Stimulated activated CD8-positive, alpha-beta memory T cell treated with anti-CD3 and anti-CD28 coated beads, Interleukin-4, amount 100 ng/mL, for 1 hour (primary cell): ENCODE measurements at places on chromosomes 16 and 17.

GRCh38 chr17:37661400-37662014 lies 18.3 kb upstream of the DDX52 start:
- no peak for DNase-seq

DNA sequence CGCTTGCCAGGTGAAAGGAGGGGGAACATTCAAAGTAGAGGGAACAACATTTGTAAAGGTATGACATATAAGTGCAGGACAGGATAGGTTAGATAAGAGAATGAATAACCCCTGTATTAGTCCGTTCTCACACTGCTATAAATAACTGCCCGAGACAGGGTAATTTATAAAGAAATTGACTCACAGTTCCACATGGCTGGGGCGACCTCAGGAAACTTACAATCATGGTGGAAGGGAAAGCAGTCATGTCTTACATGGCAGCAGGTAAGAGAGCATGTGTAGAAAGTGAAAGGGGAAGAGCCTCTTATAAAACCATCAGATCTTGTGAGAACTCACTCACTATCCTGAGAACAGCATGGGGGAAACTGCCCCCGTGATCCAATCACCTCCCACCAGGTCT lies 223.8 kb downstream of the SOX9 start:
- no peak for DNase-seq

DNA sequence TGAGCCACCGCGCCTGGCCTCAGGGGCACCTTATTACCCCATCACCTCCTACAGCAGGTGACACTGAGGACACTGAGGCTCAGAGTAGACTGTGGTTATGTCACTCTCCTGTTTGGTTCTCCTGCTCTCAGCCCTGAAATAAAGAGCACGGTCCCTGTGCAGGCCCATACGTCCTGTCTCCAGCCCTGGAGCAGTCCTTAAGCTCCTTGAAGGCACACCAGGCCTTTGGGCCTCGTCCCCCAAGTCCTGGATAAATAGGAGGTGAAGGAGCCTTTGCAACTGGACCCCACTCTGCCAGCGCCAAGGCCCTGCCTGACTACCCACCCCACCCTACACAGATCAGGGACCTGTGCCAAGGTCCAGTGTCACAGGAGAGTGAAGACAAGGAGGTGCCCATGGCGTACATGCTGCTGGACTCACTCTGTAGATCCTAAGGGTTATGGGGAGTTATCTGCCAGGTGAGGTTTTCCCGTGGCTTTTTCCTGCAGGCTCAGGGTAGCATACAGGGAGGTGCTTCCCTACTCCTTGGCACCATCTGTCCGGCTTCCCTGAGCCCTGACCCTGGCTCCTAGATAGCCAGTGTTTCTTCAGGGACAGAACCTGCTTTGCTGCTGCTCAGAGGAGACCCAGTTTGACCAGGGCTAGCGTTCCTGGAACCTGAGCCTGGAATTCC lies 253.2 kb downstream of the SEC14L1 start:
- no peak for DNase-seq

GRCh38 chr16:14121142-14121541 lies 50.0 kb downstream of the MRTFB start:
- DNase-seq, result no peak

GRCh38 chr17:64418506-64419339 lies 28.1 kb upstream of the PECAM1 start:
- DNase-seq, result no peak

DNA sequence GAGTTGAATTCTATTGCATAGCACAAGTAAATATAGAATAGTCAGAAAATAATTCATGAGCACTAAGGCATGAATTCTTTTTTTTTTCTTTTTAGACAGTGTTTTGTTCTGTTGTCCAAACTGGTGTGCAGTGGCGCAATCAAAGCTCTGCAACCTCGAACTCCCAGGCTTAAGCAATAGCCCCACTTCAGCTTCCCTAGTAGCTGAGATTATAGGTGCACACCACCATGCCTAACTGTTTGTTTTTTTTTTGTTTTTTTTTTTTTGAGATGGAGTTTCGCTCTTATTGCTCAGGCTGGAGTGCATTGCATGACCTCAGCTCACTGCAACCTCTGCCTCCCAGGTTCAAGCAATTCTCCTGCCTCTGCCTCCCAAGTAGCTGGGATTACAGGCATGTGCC lies 16.6 kb downstream of the TUBD1 start:
- no peak for DNase-seq

GRCh38 chr16:89431630-89432029 lies 58.7 kb downstream of the ANKRD11 start:
- no peak for DNase-seq

DNA sequence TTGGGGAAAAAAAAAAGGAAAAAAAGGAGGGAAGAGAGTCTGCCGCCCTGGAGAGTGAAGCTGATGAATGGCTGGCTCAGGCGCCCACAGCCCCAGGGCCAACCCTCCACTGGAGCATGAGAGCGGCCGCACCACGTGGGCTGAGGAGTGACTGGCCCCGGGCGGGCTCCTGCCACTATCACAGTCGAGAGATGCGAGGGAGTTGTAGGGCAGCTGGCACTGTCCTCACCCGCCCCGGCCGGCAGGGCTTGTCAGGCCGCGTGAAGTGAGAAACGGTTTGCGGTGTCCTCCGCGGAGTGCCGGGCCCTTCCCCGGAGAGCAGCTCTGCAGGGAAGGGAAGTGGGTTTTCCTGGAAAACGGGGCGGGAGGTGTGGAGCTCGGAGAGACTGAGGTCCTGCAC lies 45.9 kb downstream of the JPH3 start:
- no peak for DNase-seq

DNA sequence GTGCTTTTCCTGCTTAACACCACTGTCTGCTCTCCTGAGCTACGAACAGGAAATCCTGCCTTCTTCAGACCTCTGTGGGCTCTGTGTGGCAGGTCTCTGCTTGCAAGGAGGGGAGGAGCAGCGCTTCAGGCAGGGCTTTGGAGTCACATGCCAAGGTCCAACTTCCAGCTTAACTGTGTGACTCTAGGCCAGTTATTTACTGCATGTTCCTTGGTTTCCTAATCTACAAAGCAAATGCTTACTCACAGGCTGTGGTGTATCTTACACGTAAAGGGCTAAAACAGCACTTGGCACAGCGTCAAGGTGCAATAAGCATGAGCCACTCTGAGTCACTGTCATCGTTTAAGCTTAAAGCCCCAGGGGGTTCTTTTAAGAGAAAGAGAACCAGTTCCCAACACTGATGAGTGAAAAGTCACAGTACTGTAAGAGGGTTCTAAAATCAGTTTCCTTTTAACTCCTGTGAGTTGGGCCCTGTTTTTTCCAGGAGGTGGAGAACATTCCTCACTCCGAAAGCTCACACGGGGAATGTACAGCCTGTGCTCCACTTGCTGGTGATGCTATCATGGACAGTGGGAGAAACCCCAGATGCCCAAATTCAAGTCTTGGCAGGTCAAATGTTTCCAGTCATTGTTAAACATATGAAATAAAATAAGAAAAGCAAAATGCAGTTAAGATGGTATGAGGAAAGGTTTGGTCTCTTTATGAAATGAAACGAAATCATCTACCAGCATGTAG lies 54.1 kb upstream of the BCAR1 start:
- DNase-seq, result peak; percentile 9

- no peak for DNase-seq
Observed at GRCh38 chr17:39092692-39093230, 58.7 kb downstream of the PLXDC1 start.

DNA sequence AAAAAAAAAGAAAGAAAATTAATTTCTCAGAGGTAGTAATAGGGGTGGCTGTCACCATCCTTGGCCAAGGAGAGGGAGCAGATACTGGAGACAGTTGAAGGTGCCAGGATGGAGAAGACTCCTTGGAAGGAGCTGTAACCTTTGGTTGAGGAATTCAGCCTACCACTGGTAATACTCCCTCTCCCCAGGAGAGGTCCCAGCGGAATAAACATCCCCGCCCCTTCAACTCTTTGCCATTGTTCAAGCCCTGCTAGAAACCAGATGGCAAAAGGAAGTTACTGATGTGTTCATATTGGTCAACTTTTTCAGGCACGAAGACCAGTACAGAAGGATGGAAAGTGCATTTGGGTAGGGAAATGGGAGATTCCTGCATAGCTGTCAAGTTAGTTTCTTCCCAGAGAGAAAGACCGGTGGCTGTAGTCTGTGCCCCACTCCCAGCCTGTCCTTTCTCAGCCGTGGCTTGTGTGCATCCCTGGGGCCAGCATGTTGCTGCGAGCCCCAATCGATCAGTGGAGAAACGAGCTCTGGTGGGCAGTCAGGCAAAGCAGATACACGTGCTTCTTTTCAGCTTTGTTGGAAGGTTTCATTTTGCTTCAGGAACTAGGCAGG lies 612.1 kb downstream of the MAF start:
- DNase-seq, result no peak
